ENCODE measurements at places on chromosomes 12 and 14.

DNA sequence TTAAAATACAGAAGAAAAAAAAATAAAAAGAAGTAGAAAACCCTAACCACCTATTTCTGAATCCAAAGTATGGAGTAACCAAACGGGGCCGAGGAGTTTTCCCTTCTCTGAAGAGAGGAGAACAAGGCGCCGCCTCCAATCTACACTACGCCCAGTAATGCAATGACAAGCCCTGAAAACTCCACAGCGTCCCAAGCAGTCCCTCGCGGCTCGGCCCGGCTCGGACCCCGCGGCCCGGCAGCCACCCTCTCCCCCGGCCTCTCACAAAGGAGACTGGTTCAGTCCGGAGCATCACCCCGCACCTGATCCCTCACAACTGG lies 371 bp downstream of the CHD8 start:
- DNase-seq: no peak

- no peak for DNase-seq
Measured at GRCh38 chr12:125453751-125454150, 388.5 kb downstream of the AACS start.

- no peak for DNase-seq
Measured at GRCh38 chr12:89833337-89834252, 125.0 kb upstream of the ATP2B1 start.

DNA sequence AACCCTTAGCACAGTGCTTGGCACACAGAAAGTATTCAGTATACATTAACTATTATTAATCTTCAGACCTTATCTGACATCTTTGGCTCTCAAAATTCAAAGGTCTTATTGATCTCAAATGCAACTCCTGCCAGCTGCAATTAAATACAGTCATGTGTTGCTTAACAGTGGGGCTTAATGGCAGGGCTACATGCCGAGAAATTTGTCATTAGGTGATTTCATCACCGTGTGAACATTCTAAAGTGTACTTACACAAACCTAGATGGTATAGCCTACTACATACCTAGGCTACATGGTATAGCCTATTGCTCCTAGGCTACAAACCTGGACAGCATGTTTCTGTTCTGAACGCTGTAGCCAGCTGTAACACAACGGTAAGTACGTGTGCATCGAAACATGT lies 156.3 kb upstream of the TMCC3 start:
- DNase-seq: no peak

GRCh38 chr14:66955159-66955558 lies 234.1 kb upstream of the GARIN2 start:
- DNase-seq: no peak

DNA sequence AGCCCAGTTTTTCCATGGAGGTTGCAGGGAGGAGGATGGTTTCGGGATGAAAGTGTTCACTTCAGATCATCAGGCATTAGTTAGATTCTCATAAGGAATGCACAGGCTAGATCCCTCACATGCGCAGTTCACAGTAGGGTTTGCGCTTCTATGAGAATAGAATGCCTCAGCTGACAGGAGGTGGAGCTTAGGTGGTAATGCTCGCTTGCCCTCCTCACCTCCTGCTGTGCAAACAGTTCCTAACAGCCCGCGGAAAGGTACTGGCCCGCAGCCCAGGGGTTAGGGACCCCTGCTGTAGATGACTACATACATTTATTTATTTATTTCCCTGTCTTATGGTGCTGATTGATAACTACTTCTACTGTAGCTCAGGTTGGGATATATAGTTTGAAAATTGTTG lies 93.2 kb downstream of the FBXO33 start:
- DNase-seq: no peak

DNA sequence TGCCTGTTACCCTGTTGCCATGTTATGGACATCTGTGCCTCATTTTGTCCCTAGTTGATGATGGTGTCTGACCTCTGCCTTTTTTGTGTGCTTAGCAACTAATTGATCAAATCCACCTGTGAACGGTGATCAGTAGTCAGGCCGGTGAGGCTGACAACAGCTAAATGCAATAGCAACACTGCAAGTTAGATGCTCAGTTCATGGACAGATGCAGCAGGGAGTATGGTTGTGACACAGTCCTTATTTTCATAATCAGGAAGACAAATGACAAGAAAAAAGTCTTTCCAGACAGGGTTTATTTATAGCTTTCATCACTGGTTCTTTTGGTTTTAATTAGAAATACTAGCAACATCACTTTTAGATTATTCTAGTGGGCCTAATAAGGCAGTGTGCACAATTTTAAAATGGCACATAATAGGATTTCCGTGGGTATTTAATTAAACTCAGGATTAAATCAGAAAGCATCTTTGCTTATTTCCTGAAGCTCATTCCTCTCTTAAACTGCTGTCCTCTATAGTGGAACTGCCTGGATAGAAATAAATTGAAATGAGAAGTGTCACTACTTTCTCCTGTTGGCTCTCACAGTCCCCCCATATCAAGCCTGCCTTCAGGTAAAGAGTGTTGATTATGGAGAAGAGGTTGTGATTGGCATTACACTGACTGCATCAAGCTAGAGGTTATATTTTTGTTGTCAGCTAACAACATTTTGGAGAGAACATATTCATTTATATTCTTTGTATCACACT lies 281.1 kb upstream of the NAV3 start:
- DNase-seq: no peak

- no peak for DNase-seq
Measured at GRCh38 chr14:82587226-82587625, 1053.6 kb upstream of the SEL1L start.

DNA sequence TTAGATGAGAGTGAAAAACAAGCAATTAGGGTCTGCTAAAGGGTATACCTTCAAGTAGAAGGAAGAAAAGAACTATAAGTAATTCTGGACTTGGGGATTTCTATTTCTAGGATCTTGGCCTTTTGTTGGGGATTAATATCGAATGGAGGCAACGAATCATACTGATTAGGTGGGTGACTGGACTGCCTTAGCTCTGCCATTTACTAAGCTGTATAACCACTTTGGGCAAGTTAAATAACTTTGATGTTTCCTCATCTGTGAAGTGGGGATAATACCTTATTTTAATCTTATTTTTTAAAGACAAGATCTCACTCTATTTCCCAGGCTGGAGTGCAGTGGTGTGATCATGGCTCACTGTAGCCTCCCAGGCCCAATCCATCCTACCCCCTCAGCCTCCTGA lies 6.6 kb downstream of the IKBIP start:
- DNase-seq: no peak

- no peak for DNase-seq
Measured at GRCh38 chr14:80055226-80055625, 156.1 kb downstream of the DIO2 start.

GRCh38 chr14:76467711-76468155 lies 91.8 kb downstream of the ESRRB start:
- no peak for DNase-seq

GRCh38 chr14:75579338-75579864 lies 981 bp downstream of the FLVCR2 start:
- no peak for DNase-seq

DNA sequence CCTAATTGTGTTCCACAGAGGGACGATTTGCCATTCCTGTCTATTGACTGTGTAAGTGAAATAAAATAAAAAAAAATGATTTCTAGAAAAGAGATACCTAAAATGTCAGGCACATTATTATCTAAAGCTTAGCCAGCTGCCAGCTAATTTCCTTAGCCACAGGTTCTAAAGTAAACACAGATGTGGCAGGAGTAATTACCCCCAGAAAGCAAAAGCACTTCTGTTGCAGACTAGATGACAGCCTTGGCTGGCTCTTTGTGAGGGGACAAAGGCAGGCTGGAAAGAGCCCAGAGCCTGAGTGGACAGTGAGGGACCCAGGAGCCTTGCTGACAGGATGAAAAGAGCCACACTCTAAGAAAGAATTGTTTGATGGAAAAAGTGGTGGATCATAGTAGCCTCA lies 418.1 kb downstream of the LRIG3 start:
- DNase-seq: no peak

DNA sequence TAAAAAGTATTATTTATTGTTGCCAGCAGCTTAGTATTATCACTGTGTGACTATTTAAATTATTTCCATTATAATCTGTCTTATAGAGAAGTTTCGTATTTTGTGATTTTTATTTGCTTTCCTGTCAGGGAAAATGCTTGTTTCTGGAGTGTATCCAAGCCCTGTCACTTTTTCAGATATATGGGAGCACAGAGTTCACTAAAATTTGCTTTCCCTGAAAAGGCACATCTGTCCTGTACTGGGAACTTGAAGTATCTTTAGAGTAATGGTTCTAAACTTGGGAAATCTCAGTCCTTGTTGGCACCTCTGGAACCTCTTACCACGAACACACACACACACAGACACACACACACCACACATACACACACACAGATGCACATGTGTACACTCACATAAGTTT lies 39.3 kb upstream of the SSTR1 start:
- DNase-seq: no peak

DNA sequence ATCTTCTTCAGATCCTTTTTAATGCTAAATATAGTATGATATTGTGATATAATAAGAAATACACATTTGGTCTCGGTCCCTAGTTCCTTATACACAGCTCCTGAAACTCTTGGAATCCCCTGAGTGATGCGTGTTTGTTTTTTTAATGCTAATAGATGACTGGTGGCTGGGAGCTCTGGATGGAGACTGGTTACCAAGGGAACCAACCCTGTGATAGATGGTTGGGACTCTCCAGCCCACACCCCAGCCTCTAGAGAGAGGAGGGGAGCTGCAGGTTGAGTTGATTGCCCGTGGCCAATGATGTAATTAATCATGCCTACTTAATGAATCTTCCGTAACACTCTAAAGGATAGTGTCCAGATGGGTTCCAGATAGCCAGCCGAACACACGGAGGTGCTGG lies 140.6 kb downstream of the FBXL14 start:
- DNase-seq: no peak

DNA sequence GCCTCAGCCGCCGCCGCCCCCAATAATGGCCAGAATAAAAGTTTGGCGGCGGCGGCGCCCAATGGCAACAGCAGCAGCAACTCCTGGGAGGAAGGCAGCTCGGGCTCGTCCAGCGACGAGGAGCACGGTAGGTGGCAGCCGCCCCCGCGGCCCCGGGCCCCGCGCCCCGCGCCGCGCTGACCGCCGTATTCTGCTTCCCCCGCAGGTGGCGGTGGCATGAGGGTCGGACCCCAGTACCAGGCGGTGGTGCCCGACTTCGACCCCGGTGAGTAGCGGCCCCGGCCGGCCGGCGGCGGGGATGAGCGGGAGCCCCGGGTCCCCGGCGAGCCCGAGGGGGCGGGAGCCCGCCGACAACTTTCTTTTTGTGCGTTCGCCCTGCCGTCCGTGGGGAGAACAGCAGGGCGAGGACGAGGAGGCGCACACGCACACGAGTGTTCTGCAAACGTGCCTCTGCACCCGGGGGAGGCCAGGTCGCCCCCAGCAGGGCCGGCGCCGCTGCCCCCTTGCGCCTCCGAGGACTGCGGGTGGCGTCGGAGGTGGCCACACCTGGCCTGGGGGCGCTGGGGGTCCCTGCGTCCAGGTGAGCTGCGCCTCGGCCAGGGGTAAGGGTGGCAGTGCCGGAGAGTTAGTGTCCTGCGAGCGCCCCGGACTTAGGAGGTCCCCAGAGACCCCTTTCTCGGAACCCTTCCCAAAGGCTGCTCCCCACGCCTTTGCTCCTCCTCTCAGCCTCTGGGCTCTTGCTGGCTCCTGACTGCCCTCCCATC lies 794 bp downstream of the RCOR1 start:
- peak; percentile 63 for DNase-seq

GRCh38 chr14:96938946-96939345 lies 141.8 kb downstream of the VRK1 start:
- no peak for DNase-seq

GRCh38 chr14:24458736-24459135 lies 16.2 kb upstream of the SDR39U1 start:
- DNase-seq: no peak

- no peak for DNase-seq
Measured at GRCh38 chr14:20722016-20722415, 23.7 kb upstream of the EDDM3A start.

- peak; percentile 33 for DNase-seq
Measured at GRCh38 chr12:71415336-71416231, 24.0 kb upstream of the LGR5 start.

DNA sequence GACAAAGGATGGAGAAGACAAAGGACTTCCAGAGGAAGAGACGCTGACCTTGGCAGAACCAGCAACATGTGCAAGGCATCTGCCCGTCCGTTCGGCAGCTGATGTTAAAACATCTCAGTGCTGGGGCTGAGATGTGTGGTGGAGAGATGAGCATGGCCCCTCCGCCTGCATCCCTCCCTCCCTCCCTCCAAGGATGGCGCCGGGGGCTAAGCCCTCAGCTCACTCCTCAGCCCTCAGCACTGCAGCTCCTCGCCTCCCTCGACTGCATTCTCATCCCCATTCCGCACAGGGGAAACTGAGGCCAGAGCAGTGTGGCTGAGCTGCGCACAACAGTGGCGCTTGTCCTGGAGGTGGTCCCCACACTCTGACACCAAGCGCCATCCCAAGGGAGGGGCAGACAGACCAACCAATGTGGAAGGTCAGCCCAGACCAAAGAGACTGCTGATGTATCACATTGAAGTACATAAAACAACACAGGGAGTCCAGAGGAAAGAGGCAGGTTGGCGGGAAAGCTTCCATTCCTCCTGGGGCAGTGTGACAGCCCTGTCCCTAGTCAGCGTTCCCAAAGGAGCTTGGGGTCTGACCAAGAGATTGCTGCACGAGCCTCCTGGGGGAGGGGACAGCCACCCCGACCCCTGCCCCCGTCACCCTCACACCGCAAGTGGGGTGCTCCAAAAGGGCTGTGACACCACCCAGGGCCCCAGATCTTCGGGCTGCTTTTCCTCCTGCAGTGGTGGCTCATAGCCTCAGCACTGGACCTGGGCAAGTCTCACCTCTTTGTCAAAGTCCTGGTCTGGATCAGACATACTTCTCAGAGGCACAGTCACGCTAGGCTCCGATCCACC lies 15.1 kb downstream of the AMN start:
- no peak for DNase-seq

GRCh38 chr14:98163873-98164272 lies 1108.1 kb downstream of the BCL11B start:
- DNase-seq: no peak

DNA sequence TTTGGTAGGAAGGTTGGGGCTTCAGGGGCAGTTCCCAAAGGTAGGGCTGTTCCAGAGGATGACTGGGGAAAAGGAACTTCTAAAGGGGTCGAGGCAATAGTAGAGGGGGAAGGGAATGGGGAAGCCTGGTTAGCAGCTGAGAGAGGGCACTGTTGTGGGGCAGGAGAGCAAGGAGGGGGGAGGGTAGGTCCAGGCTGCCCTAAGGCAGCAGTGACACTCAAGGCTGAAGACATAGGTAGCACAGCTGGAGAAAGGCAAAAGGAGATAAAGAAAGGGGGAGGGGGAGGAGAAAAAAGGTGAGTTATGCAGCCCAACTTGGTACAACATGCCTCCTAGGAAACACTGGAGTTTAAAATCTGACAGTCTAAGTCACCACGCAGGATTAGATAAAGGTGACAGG lies 3.9 kb downstream of the NACA start:
- no peak for DNase-seq

- DNase-seq: no peak
Measured at GRCh38 chr12:97283297-97283696, 179.3 kb upstream of the RMST start.

GRCh38 chr14:34766060-34766459 lies 51.7 kb upstream of the CFL2 start:
- no peak for DNase-seq

Data from activated CD4-positive, alpha-beta T cell treated with anti-CD3 and anti-CD28 coated beads for 4 hours (primary cell).